Forelimb muscle (tissue), 1 donor: ENCODE measurements at places on chromosomes 1 and 21. TPM values are rescaled to one million over a fixed set of nuclear protein-coding genes. Genes with fewer than 3 reads are reported as not detected.

Gene SETSIP
- 0.34 TPM for polyA plus RNA-seq

Gene HSPA13
- polyA plus RNA-seq = 27.5 TPM

GRCh38 chr21:41142051-41142795, 25.7 kb upstream of the BACE2 start:
- DNase-seq = peak; percentile 28

DNA sequence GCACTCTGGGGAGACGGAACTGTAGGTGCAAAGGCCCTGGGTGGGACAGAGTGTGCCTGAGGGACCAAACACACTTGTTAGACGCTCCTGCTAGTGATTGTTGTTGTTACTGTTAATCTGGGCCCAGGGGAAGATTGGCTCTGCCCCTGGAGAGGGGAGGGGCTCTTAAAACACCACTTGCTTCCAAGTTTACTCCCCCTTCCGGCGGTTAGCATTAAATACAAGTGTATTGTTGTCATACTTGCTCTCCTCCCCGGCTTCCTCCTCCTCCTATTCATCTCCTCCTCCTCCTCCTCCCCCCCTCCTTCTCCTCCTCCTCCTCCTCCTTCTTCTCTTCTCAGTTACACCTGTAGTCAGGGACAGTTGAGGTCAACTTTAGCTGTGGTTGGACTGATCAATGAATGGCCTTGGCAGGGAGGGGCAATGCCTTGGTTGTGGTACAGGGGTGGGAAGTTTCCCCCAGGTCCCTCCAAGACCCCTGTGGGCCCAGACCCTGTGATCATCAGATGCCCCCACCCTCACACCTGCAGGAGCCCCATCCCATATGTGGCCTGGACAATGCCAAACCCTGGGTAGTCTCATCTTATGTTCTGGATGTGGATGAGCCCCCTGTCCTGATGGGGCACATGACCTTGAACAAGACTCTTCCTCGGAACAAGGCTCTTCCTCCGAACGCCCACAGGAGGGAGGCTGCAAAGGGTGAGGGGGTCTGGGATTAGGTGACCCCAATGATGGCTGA, 217.3 kb downstream of the PTPRU start:
- DNase-seq = no peak

DNA sequence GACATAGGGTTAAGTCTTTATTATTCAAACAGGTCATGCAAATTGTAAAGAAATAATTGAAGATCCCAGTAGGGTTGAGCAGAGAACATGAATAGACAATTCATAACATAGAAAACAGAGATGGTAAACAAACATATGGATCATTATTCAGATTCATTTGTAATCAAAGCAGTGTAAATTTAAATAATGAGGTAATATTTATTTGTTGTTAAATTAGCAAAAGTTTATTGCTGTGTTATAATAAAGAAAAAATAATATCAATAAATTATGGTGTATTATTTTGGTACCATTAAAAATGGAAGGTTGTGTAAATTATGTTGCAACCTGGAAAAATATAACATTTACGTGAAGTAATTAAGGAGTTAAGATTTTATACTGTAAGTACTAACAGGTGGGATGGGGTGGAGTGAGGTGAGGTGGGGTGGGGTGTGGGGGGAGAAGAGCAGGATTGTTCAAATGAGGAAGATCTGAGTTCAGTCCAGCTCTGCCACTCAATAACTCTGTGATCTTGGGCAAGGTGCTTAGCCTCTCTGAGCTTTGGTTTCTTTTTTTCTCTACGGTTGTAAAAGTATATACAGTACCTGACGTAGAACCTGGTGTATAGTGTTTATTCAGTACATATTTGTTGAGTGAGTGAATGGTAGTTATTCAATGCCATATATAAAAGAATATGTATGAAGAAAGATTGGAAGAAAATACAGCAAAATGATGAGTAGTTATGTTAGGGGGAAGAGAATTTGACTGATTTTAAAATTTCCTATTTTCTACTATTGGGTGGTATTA, 140.3 kb upstream of the KIF26B start:
- no peak for DNase-seq

DNA sequence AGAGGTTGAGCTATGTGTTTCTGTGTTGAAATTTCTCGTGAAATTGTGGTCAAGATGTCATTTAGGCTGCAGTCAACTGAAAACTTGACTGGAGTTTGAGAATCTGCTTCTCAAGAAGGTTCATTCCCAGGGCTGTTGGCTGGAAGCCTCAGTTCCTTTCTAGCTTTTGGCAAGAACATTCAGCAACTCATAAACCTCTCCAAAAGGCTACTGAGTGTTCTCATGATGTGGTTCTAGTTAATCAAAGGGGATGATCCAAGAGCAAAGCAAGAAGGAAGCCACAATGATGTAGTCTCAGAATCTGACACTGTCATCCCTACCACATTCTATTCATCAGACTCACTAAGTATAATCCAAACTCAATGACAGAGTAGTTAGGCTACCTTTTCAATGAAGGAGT, 66.6 kb downstream of the SPATA6 start:
- DNase-seq = no peak

Gene PALMD
- 107 TPM for polyA plus RNA-seq

- no peak for DNase-seq
Observed at GRCh38 chr1:27872059-27872801, at the start of gene THEMIS2. THEMIS2 (plus strand) TSS chr1:27872544; CDS start chr1:27872572, 28 bp downstream.
